ENCODE measurements at places on chromosomes 7 and 10.

- no peak for DNase-seq
Measured at GRCh38 chr7:107118109-107118900, 50.5 kb upstream of the HBP1 start.

DNA sequence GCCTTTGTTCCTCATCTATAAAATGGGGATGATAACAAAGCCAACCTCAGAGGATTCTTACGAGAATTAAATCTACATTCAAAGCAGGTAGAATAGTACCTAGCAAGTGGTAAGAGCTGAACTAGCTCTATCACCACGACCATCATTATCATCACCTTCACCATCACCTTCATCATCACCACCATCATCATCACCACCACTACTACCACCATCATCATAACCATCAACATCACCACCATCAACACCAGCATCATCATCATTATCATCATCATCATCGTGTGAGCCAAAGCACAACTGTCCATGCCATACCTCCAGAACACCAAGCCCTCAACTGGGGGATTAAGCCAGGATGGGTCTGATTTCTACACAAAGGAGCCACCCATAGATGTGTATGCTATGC is 206.8 kb downstream of the GRID1 start:
- no peak for DNase-seq

GRCh38 chr10:50438049-50438936 is 185.5 kb downstream of the SGMS1 start:
- no peak for DNase-seq

DNA sequence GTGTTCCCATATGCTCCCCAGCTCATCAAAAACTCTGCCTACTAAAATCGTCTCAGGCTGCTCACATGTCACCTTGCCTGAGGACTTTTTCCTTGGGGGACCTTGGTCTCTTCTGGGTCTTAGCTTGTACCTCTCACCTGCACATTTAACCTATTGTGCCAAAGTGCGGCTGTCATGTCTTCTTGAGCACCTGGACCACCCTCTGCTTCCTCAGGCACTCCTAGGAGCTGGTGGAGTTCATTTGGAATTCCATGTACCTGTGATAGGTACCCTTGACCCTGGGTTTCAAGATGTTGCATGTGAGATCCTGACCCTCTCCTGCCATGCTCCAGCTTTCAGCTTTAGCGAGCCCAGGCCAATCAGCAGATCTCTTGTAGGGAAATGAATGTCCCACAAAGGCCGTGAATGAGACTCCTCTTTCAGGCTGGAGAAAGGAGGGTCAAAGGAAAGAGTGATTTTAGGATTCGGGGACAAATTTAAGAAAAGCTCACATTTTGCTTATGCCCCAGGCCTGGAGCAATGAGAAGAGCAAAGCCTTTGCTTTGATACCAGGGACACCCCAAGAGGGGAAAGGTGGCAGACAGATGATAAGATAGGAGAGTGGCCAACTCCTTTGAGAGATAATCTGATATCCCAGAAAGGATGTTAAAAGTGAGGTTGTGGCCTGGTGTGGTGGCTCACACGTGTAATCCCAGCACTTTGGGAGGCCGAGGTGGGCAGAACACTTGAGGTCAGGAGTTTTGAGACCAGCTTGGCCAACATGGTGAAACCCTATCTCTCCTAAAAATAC is 10.6 kb upstream of the DNAJB12 start:
- DNase-seq = no peak

- no peak for DNase-seq
Measured at GRCh38 chr10:74924251-74924963, 98.0 kb downstream of the KAT6B start.

GRCh38 chr7:143222782-143223181 is 945 bp downstream of the TAS2R40 start:
- no peak for DNase-seq

GRCh38 chr7:45039106-45039505 is 39.1 kb downstream of the CCM2 start:
- DNase-seq = no peak

GRCh38 chr10:14429043-14429700 is 98.4 kb upstream of the FRMD4A start:
- no peak for DNase-seq

DNA sequence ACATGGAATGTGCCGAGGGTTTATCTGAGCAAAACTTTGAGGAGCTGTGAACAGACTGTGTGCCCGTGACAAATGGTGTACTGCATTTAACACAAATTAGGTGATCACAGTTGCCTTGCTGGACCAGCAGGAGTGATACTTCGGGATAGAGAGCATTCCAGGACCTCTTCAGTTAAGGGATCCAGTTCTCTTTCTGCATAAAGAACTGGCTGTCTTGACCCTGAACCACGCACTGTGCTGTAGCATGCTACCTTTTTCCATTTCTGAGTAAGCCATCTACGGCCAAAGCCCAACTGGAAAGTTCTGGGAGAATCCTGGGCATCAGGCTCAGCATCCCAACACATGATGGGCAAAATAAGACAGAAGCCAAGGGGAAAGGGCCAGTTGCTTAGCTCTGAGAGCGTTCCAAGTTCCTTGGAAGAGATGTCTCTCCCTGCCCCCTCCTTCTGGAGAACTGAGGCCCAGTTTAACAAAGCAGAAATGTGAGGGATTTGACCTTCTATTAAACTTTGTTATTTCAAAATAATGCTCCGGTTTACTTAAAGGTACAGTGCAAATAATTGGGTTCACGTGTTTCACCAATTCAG is 37.9 kb upstream of the ADD3 start:
- no peak for DNase-seq

GRCh38 chr7:83970081-83970480 is 224.5 kb downstream of the SEMA3A start:
- DNase-seq = no peak

GRCh38 chr10:23199768-23200511 is 7.8 kb downstream of the PTF1A start:
- no peak for DNase-seq

DNA sequence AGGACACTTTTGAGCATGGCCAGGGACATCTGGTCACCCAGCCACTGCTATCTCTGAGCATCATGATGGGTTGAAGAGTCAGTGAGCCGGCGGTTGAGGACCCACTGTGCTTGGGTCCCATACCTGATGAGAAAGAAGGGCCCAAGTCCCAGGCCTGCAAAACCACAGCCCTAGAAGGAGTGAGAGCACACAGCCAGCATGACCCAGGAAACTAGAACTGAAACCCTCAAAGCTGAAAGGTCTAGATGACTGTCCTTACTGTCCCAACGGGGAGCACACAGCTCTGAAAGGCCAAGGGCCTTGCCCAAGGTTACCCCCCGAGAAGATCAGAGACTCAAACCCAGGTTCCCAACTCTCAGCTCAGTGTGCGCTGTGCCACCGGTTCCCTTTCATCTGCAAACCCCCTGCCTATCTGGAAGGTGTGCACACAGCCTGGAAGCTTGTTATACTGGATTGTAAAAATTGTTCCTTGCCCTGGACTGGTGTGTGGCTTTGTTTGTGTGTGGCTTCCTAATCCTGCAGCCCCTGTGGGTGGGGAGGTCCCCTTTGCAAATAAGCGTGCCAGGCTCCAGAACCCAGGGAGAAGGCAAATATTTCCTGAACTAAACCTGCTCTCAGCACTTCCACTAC is 22.6 kb upstream of the PSAP start:
- DNase-seq = no peak

DNA sequence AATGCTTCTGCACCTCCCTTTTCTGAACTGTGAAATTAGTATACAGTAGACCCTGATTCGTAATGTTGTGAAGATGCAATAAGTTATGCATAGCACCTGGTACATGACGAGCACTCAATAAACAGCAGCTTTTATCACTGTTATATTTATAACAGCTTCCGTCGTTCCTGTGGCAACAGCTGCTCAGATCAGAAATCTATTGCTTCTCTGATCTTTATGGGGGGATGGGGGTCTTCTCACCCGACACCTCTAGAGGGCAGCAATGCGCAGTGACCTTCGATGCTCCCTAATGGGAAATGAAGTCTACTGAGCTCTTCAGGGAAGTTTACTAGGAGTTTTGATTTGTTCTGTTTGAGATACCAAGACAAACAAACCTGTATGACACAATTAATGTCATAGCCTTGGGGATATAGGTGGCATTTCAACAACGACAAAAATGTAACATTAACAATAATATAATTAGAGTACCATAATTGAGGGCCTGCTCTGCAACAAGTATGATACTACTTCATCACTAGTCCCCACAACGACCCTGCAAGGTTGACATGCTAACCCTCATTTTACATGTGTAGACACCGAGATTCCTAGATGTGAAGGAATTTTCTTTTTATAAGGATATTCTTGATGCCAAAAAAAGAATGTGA is 289.6 kb downstream of the SFMBT2 start:
- DNase-seq = peak; percentile 23

DNA sequence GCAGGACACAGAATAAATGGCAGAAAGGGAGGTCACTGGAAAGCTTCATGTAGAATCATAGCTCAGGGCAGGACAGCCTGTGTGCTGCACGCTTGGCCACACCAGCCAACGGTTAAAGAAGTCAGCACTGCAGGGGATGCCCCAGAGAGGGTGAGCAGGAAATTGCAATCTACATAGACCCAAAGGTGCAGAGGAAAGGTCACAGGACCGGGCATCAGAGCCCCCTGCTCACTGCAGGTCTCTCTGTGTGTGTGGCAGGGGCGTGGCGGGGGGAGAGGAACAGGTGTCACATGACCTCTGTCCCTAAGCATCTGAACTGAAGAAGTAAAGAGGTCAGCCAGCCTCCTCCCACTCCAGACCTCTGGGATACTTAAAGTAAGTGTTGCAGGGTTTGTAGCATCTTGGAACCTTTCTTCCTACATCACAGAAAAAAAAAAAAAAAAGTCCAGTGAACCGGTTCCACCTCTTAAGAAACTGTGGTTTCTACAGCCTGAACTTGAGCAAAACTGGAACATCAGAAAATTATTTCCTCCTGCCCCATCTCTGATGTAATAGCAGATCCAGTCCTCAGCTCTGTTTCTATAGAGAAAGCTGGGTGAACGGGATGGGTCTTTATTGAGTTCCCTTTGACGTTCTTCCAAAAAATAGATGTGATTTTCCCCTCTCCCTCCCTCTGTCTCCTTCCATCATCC is 64.3 kb downstream of the RGS10 start:
- DNase-seq = no peak

GRCh38 chr7:14179781-14180180 is 190.3 kb upstream of the ETV1 start:
- DNase-seq = no peak

- DNase-seq = no peak
Measured at GRCh38 chr10:84269773-84270172, 24.9 kb downstream of the RGR start.

DNA sequence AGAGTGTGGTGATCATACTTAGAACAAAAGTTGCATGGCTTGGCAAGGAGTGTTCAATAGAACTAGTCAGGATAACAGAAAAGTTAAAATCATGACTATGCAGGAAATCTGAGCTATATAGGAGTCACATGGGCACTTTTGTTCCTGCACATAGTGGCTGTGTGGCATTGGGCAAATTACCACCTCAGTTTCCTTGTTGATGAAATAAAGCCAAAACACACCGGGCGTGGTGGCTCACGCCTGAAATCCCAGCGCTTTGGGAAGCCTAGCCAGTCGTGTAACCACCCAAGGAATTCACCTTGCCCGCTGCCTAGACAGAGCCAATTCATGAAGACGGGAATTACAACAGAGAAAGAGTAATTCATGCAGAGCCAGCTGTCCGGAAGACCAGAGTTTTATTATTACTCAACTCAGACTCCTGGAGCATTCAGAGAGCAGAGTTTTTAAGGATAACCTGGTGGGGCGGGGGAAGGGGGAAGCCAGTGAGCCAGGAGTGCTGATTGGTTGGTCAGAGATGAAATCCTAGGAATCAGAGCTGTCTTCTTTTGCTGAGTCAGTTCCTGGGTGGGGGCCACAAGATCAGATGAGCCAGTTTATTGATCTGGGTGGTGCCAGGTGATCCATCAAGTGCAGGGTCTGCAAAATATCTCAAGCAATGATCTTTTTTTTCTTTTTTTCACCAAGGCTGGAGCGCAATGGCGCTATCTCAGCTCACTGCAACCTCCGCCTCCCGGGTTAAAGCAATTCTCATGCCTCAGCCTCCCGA is 6.4 kb upstream of the MKRN1 start:
- DNase-seq = no peak

- DNase-seq = no peak
Measured at GRCh38 chr7:68776326-68776725, 821.9 kb upstream of the AUTS2 start.

GRCh38 chr7:3436746-3437145 is 135.7 kb downstream of the SDK1 start:
- DNase-seq = no peak

GRCh38 chr10:69317175-69317604 is 38.9 kb downstream of the HK1 start:
- no peak for DNase-seq

GRCh38 chr10:5573319-5573950 is 48.7 kb downstream of the CALML3 start:
- DNase-seq = no peak

DNA sequence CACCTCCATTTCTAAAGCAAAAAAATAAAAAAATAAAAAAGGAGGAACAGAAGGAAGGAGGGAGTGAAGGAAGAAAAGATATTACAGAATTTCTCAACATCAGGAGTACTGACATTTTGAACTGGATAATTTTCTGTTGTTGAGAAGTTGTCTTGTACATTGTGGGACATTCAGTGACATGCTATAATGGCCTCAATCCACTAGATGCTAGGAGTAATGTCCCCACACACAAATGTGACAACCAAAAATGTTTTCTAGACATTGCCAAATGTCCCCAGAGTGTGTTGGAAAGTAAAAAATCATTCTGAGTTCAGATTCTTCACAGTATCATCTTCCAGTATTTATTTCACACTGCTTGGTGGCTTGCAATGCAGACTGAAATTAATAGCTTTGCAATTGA is 6.5 kb downstream of the ZNF438 start:
- no peak for DNase-seq

DNA sequence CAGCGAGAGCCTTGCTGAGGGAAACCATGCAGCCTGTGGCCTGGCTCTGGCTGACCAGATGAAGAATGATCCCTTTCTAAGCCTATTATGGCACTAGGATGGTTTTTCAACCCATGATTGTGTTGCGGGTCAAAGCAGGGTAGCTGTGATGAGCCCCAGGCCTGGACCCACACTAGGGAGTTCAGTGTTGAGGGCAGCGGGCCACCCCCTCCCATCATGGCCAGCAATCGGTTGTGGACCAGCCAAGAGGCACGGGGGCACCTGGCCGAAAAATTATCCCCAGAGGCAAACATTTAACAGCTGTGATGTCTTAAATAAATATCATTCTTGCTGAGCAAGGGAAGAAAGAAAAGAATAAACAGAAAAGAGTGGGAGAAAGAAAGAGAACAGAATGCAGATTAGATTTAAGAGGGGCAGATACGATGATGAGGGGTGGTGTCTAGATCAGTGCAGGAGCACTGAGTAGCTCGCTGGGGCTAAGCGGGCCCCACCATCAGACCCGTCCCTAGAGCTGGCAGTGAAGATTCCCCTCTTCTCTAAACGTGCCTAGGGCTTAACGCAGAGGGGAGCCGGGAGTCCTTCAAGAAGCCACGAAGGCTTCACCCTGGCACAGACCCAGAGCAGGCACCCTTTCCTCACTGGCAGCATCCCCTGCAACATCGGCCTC is 82.7 kb downstream of the SLC37A3 start:
- DNase-seq = no peak

Data from activated effector memory CD4-positive, alpha-beta T cell treated with Interleukin-2 at 50 U/mL for 16 hours (primary cell).